Kasumi-1 (cell line): ENCODE measurements at places on chromosomes 6 and 20.

DNA sequence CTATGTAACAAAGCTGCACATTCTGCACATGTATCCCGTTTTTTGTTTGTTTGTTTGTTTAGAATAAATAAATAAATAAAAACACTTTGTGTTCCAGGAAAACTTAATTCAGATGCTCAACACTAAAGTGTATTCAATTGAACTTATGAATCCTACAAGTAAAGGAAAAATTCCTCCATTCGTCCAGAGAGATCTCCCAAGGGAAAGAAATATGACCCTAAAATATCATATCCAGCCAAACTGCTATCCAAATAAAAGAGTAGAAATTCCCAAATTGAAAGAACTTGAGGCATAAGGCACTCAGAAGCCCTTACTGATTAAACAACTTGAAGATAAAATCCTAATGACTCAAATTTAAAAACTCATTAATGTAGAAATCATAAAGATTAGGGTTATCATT is 90.4 kb downstream of the MOXD1 start:
- no peak for DNase-seq

GRCh38 chr20:42945234-42945994 is 244.3 kb downstream of the PTPRT start:
- no peak for DNase-seq

DNA sequence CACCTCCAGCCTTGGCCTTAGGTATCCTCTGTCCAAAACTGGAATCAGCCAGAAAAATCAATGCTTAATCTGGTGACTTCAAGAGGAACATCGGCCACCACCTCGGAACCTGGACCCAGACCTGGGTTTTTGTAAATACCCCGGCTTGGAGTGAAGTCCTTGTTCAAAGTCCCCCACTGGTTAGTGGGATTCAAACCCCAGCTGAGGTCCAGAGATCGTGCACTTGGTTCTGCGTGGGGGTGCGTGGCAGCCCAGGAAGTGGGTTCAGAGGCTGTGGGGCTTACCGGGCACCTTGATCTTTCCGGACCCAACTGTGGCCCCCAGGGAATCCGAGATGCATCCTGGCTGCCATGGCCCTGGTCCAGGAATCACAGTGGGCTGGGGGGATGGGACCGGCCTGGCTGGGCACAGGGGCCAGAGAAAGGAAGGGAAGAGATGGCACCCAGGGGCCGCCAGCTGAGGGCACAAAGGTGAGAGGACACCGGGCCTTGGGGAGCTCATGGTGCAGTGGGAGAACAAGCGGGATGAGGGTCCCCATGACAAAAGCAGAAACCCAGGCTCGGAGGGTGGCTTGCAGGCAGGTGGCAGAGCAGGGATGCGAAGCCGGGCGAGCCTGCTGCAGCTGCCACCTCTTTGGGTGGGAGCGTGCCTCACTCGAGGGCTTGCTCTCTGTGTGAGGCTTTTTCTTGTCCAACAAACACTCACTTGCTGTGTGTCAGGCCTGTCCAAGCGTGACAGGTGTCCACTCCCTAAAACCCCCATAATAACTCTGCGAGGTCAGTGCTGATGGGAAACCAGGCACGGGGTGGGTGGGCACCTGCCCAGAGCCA is 27.7 kb downstream of the ZBP1 start:
- no peak for DNase-seq

- DNase-seq = no peak
These were observed 46.9 kb upstream of the ARMH2 start for GRCh38 chr6:24845578-24845977.

GRCh38 chr6:11050731-11051130 is 6.6 kb upstream of the ELOVL2 start:
- DNase-seq = no peak

DNA sequence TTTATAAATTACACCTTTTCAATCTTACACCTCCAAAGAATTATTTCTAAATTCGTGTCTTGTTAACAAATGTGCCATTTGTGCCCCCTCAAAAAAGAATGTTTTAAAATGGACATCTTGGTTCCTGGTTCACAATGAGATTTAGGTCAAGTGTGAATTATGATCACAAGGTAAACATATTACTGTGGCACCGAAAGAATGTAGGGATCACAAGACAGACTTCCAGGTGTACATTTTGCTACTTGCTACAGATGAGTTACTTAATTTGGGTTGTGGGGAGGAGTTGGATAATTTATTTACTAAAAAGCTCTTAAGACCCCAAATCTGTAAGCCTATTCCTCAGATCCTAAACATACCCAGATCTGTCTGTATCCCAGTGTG is 25.0 kb upstream of the ADTRP start:
- DNase-seq = no peak

- no peak for DNase-seq
These were observed 46.9 kb downstream of the MMUT start for GRCh38 chr6:49416195-49416594.

DNA sequence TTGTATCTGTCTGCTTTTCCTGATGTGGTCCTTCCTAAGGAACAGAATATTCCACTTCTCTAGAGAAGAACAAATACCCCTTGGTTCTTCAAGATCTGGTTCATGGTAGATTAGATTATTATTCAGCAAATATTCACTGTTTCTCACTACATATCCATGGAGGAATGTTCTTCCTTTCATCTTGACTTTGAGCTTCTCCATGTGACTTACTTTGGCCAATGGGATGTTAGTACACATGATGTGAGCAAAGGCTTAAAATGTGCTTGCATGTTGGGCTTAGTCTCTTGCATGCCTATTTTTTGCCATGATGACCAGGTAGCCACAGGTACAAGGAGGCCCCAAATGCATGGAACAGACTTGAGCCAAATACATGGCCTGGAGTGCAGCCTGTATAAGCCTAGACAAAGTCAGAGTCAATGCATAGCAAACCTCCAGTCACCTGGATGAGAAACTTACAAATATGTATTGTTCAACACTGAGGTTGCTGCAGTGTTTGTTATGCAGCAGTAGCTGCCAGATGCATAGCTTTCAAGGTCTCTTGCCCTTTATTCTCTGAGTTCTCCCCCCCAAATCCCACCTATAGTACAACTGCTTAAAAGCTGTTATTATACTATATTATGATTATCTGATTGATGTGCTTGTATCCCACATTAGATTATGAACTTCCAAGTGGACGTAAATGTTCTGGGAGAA is 50.0 kb upstream of the CHD6 start:
- no peak for DNase-seq

- DNase-seq = no peak
These were observed 35.6 kb downstream of the GNAS start for GRCh38 chr20:58888103-58888502.

- DNase-seq = no peak
These were observed 289.6 kb downstream of the RFPL4B start for GRCh38 chr6:112636650-112637262.

GRCh38 chr6:111589366-111589765 is 16.3 kb downstream of the TRAF3IP2 start:
- DNase-seq = no peak

DNA sequence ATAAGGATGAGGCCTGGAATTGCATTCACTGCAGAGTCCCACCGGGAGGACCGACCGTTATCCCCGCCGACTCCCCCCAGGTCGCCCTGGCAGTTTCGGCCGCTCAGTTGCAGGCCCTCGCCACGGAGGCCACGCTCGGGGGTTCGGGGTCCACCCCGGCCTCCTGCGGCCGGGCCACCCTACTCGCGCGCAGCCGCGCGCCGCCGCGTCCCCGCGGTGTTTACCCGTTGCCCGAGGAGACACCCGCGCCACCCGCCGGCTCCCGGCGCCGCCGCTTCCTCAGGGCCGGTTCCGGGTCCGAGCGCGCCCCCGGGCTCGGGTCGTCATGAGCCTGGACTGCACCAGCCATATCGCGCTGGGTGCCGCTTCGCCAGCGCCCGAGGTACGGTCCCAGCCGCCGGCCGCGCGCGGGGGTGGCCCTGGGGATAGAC is at the start of gene CCDC170:
Gene CCDC170 (plus strand): TSS at position 214 of the 431 bp plus-strand sequence. CDS start 112 bp downstream, at position 326.
- DNase-seq = no peak

GRCh38 chr6:156183678-156184077 is 593.5 kb upstream of the ARID1B start:
- DNase-seq = no peak

DNA sequence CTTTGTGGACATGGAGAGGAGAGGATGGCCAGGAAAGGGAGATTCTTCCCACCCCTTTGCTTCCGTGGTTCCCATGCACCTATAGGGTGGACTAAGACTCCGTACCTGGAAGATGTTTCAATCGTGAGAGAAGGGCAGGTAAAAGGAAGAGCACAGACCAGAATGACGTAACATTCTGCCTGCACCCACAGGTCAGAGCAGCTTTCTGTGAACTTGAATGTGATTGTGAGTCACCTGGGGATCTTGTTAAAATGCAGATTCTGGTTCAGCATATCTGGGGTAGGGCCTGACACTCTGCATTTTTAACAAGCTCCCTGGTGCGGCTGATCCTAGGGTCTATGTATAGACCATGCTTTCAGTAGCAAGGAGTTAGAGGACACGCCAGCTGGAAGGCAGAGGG is 164.1 kb upstream of the SGK1 start:
- no peak for DNase-seq

- DNase-seq = no peak
These were observed 80.0 kb downstream of the TCP11 start for GRCh38 chr6:35061102-35061615.

DNA sequence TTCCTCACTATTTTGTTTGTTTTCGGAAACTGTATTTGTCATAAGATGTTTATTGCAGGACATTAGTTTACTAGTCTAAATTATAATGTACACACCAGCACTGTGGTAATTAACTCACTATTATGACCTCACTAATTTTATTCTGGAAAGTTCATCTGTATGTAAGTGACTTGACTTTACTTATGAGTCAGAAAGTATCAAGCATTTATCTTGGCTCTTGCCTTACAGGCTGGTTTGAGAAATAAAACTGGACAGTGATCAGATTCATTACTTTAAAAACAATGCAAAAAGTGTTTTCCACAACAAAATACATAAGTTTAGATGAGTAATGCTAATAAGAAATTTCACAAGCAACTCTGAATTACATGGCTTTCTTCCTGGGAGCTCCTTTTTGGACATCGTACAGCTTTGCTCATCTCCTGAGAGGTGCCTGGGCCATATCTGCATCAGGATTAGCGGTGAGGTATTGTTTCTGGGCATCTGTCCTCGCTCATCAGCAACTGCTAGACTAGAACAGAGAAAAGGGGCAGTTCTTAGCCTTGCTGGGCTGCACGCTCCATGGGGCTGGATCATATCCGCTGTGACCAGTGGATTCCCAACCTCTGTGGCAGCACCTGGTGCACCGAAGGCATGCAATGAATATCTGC is 179.8 kb downstream of the SOD2 start:
- DNase-seq = no peak

- no peak for DNase-seq
These were observed 565.4 kb downstream of the RFPL4B start for GRCh38 chr6:112912416-112913101.

DNA sequence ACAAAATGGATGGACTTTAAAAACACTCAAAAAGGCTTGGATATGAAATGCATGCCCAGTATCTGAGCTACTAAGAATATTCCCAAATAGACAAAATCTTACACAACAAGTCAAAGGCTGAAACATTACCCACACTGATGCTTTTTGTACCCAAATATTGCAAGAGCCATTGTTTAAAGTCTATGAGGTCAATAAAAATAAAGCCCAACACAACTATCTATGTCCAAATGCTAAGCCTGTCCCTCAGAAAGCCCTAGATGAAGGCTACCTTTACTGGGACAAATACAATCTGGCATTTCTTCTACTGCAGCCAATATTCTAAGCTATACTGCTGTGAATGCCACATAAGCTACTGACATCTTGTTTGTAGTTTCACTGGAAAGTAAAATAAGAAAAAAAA is 54.3 kb downstream of the RALGAPA2 start:
- DNase-seq = no peak

- DNase-seq = no peak
These were observed 300.5 kb downstream of the TFAP2C start for GRCh38 chr20:56929606-56930005.

DNA sequence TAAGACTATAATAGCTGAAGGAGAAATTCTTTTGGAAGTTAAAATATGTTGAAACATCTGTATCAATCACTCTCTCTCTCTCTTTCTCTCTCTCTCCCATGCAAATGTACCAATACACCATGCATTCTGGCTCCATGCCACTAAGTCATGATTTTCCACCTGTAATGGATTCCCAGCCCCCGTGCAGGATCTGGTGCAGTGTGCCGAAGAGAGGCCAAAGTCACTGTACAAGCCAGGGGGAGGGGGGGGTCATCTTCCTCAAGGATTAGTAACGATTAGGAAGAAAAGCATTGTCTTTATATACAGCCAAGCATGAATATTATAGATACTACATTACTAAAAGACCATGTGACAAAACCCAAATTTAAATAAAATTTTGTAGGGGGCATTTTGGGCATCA is 725.1 kb downstream of the KIF16B start:
- DNase-seq = no peak

DNA sequence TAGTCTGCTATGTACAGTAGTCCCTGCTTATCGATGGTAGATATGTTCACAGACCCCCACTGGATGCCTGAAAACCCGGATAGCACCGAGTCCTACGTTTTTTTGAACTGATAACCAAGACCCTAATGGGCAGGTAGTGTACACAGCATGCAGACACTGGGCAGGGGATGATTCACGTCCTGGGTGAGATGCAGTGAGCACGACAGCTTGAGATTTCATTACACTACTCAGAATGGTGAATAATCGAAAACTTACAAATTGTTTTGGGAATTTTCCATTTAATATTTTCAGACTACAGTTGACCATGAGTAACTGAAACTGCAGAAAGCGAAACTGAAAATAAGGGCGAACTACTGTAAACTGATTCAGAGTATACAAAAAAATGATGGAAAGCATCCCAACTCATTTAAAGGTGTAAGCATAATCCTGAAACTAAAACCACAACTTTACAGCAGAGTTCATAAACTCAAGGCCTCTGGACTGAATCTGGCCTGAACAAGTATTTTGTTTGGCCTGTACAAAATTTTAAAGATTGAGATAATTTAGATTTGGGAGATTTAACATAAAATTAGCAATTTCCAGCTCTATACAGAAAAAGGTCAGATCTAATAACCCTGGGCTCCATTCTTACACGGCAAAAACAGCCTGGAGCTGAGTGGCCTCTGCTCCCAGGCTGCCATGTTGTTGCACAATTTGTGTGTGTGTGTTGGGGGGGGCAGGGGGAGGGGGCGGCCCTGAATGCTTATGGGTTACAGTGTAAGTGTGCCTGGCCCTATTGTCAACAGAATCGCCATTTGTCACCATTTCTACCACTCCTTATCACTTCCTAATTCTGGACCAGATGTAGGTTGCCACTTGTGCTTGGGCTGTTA is 34.9 kb downstream of the RNF24 start:
- DNase-seq = no peak

DNA sequence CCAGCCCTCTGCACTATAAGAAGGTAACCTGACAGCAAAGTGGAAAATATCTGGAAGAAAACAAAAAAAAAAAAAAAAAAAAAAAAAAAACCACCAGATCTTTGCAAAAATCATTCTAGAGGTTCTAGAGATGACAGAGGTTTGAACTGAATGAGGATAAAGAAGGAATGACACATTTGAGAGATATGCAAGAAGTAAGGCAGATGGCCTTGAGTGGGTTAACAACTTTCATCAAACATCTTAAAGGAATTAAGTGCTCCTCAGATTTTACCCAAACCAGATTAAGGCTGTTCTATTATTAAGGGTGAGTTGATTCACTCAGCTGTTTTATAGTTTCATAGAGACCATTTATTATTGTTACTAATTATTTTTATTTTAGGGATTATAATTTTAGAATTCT is 62.0 kb downstream of the RSPO3 start:
- DNase-seq = no peak
